ENCODE measurements at places on chromosomes 5 and 9. TPM values are rescaled to one million over a fixed set of nuclear protein-coding genes. Genes with fewer than 3 reads are reported as not detected.

SOHLH1 gene
- total RNA-seq: 0.32 TPM

WNT8A gene
- total RNA-seq: not detected

SELENOP gene
- total RNA-seq: 1,895 TPM

PCDHA10 gene
- not detected for total RNA-seq

RAD23B gene
- 133 TPM for total RNA-seq

BRD3 gene
- 5.9 TPM for total RNA-seq

PCSK1 gene
- not detected for total RNA-seq

MUSK gene
- total RNA-seq: not detected

ENTPD2 gene
- 0.87 TPM for total RNA-seq

ZNG1F gene
- total RNA-seq: 15.4 TPM

CIZ1 gene
- 30.6 TPM for total RNA-seq

RFX3 gene
- 2.7 TPM for total RNA-seq

S1PR3 gene
- total RNA-seq: 0.02 TPM

SLCO4C1 gene
- total RNA-seq: 9.6 TPM

PCDHA9 gene
- total RNA-seq: not detected

APBB3 gene
- total RNA-seq: 0.38 TPM

RHOBTB3 gene
- total RNA-seq: 39.6 TPM

MARCHF3 gene
- 9.0 TPM for total RNA-seq

PLPPR1 gene
- 16.4 TPM for total RNA-seq

CMYA5 gene
- 0.13 TPM for total RNA-seq

FST gene
- total RNA-seq: 38.6 TPM

FBLL1 gene
- 0.18 TPM for total RNA-seq

NSMF gene
- total RNA-seq: 38.3 TPM

ROR2 gene
- total RNA-seq: not detected

ZDHHC12 gene
- total RNA-seq: 18.3 TPM

PPP3R2 gene
- not detected for total RNA-seq

OBP2B gene
- not detected for total RNA-seq

CRB2 gene
- 0.14 TPM for total RNA-seq

LRRC26 gene
- not detected for total RNA-seq

SCGB3A2 gene
- not detected for total RNA-seq
